ENCODE measurements at places on chromosomes 5 and 9.

DNA sequence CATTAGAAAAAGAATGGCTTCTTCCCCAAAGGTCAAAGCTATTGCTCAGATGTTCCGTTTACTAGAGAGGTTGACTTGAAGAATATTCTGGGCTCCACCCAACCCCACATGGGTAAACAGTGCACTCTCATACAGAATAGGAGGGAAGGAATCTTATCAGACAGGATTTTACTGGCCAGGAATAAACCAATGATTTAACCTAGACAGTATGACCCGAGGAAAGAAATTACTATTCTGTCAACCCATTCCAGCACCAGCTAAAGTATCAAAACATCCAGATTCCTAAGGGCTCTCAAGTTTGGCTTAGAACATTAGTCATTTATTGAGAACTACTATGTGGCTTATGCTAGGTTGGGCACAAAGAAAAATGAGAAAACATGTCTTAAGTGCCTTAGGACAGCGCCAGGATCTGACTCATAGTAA is 493.6 kb upstream of the KLF4 start:
- DNase-seq: peak; percentile 11

- DNase-seq: no peak
These were observed 16.8 kb downstream of the CCT5 start for GRCh38 chr5:10266839-10267238.

DNA sequence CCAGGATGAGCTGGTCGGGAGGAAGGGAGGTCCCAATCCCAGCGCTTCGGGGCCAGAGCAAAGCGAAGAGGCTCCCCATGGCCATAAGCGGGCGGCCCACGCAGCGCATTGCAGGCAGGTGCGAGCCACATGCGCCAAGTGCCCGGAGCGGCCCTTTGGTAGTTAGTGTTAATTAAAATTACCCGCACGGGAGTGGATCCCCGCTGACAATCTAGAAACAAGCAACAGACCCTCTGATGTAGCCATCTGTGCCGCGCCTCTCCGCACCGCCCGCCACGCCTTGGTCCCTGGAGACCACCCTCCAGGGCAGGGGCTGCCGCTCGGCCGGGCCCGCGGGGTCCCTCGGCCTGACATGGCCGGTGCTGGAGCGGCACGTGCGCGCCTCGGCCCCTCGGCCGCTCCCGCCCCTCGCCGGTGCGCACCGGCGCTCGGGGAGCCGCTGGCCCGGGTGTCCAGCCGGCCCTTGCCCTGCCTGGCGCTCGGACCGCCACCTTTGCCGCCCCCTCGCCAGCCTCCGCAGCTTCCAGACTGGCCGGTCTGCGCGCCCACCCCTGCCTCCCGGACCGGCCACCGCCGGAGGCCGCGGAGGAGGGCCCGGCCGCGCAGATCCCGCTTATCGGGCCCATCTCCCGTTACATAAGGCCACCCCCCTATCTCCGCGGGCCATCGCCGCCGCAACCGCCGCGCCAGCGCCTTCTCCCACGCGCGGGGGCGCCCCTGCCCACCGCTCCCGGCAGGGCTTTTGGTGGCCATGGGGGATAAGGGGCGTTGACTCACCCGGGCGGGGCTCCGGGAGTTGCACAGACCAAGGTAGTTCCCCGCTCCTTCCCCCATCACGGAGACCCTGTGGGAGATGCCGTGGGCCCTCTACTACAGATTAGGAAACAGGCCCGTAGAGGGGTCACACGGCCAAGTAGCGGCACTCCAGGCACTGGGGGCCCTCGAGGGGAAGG is 1.9 kb upstream of the IL13 start:
- no peak for DNase-seq

DNA sequence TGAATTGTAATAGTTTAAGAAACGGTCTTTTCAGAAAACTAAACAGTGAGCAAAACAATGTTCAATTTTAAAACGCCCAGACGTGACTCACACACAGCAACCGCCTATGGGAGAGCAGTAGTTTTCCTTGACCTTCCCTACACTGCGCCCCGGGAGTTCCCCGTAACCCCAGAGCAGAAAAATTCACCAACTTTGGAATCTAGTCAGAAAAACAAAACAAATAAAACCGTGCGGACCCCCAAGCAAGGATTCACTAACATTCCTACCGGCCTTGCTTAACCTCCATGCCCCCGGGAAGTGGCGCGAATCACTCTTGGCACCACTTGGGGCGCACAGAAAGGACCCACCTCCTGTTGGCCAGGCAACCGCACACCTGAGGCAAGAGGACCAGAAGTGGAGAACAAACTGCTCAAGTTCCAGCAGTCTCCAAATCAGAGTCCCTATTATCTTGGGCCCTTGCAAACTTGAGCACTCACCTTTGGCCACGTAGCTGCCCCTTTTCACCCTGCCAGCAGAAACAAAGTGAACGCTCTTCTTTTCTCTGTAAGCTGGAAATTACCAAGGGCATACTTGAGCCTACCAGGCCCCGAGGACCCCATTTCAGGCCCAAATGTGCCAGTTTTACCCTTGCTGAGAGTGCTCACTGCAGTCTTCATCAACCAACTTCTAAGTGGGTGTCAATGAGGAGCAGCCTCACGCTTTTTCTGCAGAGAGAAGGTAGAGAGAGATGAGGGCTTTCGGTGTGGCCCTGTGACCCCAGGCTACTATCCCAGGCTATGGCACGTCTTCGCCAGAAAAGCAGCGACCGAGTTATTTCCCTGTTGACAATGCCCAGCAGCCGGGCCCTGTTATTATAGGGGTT is 189.7 kb downstream of the MEF2C start:
- DNase-seq: no peak

DNA sequence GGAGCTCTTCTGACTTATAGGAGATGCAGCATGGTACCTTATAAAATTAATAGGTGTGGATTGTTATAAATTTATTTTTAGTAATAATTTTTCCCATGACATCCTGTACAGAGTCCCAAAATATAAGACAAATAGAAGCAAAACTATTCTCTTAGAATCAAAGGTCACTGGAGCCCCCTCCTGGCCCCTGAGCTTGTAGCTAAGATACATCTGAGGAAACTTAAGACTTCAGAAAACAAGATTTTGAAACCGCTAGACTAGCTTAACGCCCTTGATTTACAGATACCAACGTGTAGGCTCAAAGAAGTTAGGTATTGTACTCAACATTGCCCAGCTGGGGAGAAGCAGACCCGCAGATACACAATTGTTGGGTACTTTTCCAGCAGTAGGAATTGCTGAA is 45.7 kb upstream of the KCNN2 start:
- no peak for DNase-seq
